Activated T-helper 2 cell treated with anti-CD3 and anti-CD28 coated beads, Interferon-gamma antibody, Interleukin-2, Interleukin-4, amounts not matched to agents 10 μg/mL and 5 μg/mL and 100 μg/mL, durations not matched to agents 14 hours and 24 hours and 36 hours (primary cell): ENCODE measurements at places on chromosomes 12 and 14. TPM values are rescaled to one million over a fixed set of nuclear protein-coding genes. Genes with fewer than 3 reads are reported as not detected.

- DNase-seq: no peak
Observed at GRCh38 chr14:61661471-61662400, 33.6 kb upstream of the HIF1A start.

- no peak for DNase-seq
Observed at GRCh38 chr14:28876572-28876945, 110.0 kb downstream of the FOXG1 start.

DNA sequence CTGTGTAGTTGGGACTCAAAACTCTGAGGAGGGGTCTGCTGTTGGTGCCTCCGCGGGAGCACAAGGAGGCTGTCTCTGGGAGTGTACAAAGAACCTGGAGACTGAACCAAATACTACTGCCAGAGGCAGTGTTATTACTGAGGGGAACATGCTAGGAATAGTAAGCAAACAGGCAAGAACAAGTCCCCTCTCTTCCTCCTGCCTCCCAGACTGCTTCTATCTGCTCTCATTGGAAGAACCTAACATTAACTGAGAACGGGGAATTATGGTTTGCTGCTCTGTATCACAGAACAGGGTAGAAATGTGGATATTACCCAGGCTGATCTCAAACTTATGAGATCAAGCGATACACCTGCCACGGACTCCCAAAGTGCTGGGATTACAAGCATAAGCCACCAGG is 4.5 kb upstream of the KMT5A start:
- DNase-seq: no peak

DNA sequence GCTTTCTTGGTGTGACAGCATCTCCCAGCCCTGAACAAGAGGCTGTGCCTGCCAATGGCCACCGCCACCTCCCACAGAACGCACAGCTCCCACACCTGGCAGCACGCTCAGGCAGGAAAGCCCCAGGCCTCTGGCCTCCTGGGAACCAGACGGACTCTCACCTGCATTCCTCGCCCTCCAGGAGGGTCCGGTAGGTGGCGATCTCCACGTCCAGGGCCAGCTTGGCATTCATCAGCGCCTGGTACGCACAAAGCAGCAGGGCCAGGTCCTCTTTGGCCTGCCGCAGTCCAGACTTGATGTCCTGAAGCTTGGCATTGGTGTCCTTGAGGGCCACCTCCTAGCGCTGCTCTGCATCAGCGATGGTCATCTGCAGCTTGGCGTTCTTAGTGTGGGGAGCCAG is 12.1 kb upstream of the KRT77 start:
- DNase-seq: no peak

DNA sequence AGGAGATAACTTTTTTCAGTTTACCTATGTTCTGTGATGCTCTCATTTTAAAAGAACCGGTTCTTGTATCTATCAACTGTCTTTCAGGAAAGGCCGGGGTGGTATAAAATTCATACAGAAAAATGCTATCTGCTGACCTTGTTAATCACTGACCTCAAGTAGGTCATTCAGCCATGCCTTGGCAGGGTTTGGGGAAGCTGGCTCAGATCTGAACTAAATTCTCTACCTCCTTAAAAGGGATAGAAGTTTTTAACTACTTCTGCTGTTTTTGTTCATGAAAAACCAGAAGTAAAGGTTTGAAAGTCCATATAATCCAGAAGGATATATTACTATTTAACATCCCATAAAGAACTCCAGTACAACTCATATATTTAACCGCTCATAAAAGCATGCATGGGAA is 10.1 kb downstream of the MYRFL start:
- DNase-seq: no peak

- DNase-seq: no peak
Observed at GRCh38 chr12:11879306-11879705, 191.4 kb upstream of the BCL2L14 start.

GRCh38 chr14:96416292-96416691 is 24.4 kb downstream of the AK7 start:
- DNase-seq: no peak

DNA sequence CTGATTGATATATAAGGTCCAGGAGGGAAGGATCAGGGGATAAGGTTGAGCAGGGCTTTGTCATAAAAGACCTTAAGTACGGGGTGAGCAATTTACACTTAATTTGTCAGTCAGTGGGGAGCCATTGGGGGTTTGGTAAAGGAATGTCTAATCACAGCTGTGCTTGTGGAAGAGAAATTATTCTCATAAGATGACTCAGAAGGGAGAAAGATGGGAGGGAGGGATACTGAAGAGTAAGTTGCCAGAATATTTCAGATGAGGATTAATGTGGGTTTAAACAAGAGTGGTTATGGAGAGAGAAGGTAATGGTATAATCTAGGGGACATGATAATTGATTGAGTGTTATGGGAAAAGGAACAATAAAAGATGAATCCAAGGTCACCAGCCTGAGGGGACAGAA is 500.1 kb upstream of the CCDC196 start:
- DNase-seq: no peak

- DNase-seq: no peak
Observed at GRCh38 chr12:45789025-45789424, 59.5 kb downstream of the ARID2 start.

DNA sequence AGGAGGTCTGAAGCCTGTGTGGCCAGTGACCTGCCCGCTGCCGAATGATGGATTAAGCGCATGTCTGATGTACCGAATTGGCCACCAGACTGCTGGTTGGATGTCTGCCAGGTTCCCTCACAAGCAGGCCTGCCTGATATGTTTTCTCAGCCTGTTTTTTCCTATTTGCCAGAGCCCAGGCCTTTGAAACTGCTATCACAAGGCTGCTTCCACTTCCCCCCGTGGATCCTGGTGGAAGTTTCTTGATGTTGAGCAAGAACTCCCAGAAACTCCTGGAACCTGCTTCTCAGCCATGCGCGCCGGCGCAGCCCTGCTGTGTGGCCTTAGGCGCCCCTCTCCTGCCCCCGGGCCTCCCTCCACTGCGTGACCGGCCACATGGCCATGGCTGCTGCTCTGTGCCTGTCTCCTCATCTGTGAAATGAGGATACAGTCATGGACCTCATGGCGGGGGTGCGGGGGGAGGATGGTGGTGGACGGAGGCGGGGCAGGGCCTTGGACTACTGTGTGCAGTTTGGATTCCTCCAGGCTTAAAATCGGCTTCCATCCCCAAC is 56.6 kb downstream of the CALM1 start:
- no peak for DNase-seq

GRCh38 chr12:18967814-18968213 is 161.7 kb upstream of the PLEKHA5 start:
- DNase-seq: no peak

DNA sequence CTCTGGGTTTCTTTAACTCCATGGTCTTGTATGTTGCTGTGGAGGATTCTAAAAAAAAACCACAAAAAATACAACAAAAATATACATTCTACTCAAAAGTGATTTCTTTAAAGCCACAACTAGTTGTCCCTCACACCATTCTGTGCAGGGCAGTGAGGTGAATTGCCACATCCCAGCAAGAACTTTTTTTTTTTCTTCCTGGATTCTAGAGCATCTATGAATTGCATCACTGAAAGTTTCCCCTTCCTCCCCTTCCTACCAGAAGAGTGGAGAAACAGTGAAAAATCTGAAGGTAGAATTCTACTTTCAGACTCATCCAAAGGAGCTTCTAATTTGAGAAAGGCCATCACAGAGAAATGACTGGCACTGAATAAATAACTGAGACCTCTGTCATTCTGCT is 395.3 kb downstream of the AEBP2 start:
- no peak for DNase-seq

DNA sequence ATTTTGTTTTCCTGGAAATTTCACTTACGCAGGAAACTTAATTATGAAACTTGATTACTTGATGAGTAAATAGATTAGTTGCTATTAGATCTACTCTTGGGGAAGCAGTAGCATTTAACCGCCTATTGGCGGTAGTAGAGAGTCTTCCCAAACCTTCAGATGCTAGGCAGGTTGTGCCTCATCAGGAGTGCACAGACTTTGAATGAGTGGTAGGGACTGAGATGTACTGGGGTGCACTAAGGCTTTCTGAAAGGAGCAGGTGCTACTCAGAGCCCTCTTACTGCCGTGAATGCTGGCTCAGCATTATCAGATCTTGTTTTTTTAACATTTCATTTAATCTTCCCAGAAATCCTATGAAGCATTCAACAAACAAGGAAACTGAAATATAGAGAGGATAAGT is 7.7 kb downstream of the GATC start:
- DNase-seq: no peak

DNA sequence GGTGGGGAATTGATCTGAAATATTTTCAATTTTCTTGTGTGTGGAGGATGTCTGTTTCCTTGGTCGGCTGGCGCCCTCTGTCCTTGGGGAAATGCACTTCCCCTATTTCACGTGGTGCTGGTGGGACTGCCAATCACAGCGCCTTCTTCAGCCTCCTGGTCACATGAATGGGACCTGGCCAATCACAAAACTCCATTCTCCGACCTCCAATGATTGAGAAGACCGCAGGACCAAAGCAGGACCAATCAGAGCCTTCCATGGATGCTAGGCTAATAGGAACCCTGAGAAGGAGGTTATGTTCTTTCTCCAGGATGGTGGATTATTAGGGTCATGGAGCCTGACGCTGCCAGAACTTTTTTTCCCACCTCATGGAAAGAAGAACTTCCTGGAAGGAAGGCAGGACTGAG is 188.7 kb downstream of the TTC8 start:
- no peak for DNase-seq

- no peak for DNase-seq
Observed at GRCh38 chr12:108831309-108831991, 25.9 kb downstream of the SSH1 start.

DNA sequence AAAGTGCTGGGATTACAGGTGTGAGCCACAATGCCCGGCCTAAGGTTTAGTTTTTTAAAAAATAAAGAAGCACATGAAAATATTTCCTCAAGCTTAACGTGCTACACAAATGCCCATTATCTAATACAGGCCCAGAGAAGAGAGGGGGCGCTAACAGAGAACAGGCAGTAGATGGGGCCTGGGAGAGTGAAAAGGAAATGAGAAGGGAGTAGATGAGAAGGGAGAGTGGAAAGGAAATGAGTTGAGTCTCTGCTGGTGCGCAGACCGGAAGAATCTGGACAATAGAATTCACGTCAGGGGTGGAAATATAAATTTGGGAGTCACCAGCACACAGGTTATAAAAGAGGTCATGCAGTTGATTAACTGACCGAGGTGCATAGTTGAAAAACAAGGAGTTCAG is 10.7 kb downstream of the PXN start:
- no peak for DNase-seq

DNA sequence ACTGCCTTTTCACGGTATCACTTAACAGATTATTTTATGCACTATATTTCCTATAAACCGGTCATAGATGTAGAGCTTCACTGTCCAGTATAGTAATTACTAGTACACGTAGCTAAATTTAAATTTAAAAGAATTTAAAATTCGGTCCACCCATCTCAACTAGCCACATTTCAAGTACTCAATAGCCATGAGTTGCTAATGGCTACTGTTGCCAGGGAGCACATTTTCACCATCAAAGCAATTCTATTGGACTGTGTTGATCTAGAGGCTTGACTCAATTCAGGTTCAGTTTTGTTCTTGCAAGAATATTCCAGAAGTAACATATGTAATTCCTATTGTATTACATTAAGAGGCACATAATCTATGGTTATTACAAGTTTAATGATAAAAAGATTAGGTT is 20.0 kb downstream of the TMED8 start:
- no peak for DNase-seq

- no peak for DNase-seq
Observed at GRCh38 chr14:88430976-88431375, 45.5 kb downstream of the SPATA7 start.

DNA sequence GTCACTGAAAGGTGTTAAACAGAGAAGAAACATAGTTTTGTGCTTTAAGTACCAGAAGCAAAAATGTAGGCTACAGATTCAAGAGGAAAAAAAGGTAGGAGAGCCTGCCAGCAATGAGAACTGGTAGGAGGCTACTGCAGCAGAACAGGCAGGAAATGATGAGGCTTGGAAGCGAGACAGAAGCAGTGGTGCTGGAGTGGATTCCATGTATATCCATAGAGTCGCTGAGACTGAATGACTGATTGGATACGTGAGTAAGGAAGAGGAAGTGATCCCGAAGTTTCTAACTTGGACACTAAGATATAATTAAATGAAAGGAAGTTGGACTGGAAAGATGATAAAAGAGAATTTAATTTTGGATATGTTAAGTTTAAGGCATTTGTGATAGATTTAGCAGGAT is 45.0 kb upstream of the CCDC91 start:
- DNase-seq: no peak

DNA sequence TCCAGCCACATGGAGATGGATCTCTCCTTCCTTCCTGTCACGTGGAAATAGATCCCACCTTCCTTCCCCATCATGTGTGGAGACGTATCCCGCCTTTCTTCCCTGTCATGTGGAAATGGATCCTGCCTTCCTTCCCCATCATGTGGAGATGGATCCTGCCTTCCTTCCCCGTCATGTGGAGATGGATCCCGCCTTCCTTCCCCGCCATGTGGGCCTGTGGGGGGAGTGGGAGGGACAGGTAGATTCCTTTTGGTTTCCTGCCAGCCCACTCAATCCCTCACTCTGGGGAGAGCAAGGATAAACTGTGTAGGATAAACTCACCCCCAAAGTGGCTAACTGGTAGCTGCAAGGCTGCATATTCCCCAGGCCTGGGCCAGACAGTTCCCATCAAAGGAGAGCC is 31.7 kb upstream of the TDRD9 start:
- DNase-seq: no peak

DNA sequence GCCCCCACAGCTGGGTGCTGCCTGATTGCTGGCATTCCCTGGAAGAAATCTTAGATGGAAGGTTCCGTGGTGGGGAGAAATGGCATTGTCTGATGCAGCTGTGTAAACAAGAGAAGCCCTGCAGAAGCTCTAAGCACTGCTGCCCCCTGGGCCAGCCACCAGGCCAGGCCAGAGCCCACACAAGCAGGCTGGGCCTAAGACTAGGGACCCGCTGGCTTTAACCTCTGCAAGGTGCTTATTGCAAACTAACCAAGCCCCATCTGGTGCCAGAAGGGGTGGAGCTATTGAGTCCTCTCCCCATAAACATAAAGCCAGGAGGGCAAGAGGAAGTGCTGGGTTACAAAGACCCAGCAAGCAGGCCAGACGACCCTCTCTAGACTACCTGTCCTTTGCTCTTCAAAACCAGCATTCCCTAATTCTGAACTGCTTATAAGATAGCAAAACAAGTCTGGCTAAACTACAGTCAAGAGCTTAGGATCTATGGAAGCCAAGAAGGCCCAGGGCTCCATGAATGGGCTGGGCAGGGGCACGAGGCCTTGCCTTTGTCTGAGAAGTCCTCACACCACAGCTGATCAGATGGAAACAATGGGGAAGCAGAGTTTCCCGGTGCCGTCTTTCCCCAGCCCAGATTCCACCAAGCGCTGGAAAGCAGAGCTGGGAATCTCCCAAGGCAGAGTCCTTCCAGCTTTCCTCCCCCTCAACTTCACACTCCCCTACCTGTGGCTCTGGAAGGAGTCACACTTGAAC is 28.8 kb downstream of the P2RX4 start:
- DNase-seq: no peak

GRCh38 chr12:122803937-122804336 is 29.6 kb downstream of the CCDC62 start:
- no peak for DNase-seq

GRCh38 chr12:91944637-91945036 is 201.0 kb downstream of the BTG1 start:
- DNase-seq: no peak

RND1 gene
- 3.5 and 4.7 TPM in 2 replicates for total RNA-seq

JPH4 gene
- 0.09 TPM in 2 replicates for total RNA-seq

PLEK2 gene
- total RNA-seq: 0.37 TPM in 1 of 2 replicates, not detected in the other

C12orf56 gene
- 0.30 TPM in 1 of 2 replicates, not detected in the other for total RNA-seq
